DMS79 treated with DMSO at 0.1 percent for 48 hours (cell line): ENCODE measurements at places on chromosomes 13 and 19.
A peak's percentile ranks its signal among the peaks of the same experiment; 100 is the strongest.

DNA sequence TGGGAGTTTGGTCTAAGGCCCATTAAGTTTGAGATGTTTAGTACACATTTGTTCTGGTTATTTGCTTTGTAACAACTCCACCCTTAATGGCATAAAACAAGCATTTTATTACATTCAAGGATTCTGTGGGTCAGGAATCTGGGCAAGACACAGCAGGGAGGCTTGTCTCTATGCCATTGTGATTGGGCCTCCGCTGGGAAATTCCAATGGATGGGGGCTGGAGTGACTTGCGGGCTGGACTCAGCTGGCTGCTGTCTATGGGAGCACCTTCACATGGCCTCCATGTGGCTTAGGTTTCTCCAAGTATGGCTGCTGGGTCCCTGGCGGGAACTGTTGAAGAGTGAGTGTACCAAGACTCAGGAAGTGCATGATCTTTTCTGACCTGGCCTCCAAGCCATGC, 159.0 kb downstream of the PAN3 start:
- DNase-seq, result no peak

- DNase-seq, result no peak
These were observed 138.1 kb upstream of the KL start for GRCh38 chr13:32878163-32878562.

- DNase-seq, result peak; percentile 88
These were observed 176.2 kb downstream of the FOXO1 start for GRCh38 chr13:40490086-40490758.

DNA sequence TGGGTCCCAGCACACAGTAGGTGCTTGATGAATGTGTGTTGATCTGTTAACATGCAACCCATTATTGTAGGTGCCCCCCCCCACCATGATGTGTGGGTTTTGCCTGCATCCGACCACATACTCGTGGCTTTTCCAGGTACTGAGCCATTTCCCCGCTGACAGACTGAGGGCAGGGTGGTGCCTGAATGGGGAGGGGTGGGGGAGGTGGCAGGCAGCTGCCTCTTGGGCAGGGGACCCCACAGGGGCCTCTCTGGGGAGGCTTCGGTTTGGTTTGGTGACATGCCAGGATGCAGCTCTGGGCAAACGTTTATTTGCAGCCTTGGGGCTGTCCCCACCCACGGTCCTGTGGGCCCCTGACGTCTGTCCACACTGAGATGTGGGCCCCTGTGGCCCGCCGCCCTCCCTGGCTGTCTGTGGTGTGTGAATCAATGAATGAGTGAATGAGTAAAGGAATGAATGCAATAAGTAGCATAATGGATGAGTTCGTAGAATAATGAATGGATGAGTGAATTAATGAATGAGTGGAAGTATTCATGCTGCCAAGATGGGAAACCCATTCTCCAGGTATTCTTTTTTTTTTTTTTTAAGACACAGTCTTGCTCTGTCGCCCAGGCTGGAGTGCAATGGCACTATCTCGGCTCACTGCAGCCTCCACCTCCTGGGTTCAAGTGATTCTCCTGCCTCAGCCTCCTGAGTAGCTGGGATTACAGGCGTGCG, 9.0 kb upstream of the JUND start:
- no peak for DNase-seq

GRCh38 chr13:111245576-111246384, 74.7 kb upstream of the TEX29 start:
- no peak for DNase-seq

GRCh38 chr19:35703343-35703742, 1.0 kb upstream of the ZBTB32 start:
- no peak for DNase-seq

DNA sequence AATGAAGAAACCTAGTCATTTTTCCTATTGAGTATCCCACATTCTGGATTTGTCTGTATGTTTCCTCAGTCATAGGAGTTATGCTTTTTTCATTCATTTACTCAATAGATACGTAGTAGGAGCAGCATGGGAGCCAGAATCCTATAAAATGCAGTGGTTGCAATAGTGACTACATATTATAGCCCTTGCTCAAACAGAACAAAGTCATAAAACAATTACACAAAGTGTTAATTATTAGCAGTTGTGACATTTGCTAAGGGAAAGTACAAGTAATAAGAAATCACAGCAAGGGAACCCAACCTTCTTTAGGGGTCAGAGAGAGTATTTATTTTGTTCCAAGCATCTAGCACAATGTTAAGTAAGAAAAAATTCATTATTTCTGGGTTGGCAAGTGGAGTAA, 27.7 kb upstream of the POU4F1 start:
- no peak for DNase-seq

GRCh38 chr13:83829810-83830209, 52.5 kb downstream of the SLITRK1 start:
- DNase-seq, result no peak
